ENCODE measurements at places on chromosomes 6 and 20.

GRCh38 chr20:39669659-39670058 lies 707.5 kb downstream of the DHX35 start:
- DNase-seq = no peak

- peak; percentile 54 for DNase-seq
Measured at GRCh38 chr20:38073307-38074071, 39.9 kb downstream of the RPRD1B start.

DNA sequence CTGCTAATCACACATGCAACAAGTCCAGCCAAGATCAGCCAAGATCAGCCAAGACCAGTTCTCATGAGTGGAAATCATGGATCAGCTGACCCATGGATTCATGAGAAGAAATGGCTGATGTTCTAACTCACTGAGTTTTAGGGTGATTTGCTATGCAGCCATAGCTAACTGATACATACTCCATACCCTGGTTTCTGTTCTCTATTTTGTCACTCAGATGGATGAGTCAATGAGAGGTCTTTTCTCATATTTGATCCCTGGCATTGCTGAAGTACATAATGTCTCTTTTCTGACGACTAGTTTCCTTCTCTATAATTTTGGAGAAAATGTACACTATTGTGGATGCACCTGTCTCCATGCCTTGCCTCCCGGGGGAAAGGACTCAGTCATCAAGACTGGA lies 118.4 kb upstream of the LY86 start:
- DNase-seq = no peak

GRCh38 chr6:132736239-132736638 lies 21.5 kb downstream of the VNN2 start:
- no peak for DNase-seq
